Keratinocyte (primary cell): ENCODE measurements at places on chromosomes 12 and 14.
A peak's percentile ranks its signal among the peaks of the same experiment; 100 is the strongest.

DNA sequence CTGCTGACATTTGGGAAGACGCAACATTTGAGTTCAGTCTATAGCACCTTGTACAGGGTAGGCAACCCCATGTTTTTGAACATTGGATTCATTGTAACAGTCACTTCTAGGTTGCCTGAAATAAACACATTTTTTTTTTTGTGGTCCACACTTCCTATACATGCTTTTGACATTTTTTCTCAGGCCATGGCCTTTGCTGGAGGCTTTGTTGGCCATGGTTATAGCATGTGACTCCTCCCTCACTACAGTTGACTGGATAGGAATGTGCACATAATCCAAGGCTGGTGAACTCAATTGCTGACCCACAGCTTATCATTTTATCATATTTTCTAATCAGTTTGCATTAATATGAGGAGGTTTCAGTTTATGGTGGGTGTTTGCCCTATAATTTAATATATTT lies 60.6 kb downstream of the TMEM117 start:
- DNase-seq: no peak

GRCh38 chr14:50985859-50986331 lies 41.6 kb upstream of the PYGL start:
- no peak for DNase-seq

DNA sequence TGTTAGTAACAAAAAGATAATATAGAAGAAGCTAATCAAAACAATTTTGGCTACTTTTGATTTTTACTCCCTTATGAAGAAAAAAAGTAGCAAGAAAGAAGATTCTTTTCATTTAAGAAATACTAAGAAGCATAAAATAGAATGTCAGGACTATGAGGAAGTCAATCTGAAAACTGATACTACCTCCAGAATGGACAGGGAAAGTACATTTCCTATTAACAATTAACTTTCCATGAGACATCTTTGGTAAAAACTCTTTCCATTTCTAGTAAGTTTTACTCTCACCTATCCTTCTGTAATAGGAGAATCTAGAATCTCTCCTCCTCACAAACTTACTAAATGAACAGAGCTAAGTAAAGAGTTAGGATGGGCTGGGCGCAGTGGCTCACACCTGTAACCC lies 51.3 kb upstream of the NPFF start:
- no peak for DNase-seq

- no peak for DNase-seq
Observed at GRCh38 chr14:30808576-30808975, 65.8 kb upstream of the COCH start.

DNA sequence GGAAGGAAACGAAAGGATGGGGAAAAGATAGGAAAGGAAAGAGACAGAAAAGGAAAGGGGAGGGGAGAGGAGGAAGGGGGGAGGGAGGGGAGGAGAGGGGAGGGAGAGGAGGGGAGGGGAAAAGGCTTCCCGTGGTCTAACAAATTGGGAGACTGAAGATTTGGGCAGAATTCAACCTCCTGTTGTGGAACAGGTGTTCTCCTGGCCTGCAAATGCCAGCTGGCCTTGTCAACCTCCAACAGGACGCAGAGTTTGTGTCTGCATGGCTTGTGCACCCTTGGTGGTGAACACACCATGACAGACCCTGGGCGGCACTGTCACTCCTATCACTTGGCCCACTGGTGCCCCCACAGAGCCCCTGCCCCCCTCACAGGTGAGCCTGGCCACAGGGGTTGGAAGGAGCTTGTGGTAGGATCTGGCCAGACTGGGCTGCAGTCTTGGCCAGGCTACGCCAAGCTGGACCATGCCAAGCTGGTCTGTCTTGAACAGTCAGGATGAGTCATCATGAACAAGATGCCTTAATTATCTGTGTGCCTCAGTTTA lies 321.6 kb downstream of the BCL11B start:
- no peak for DNase-seq

- DNase-seq: no peak
Observed at GRCh38 chr14:68394118-68394763, 398.6 kb downstream of the ZFP36L1 start.

- DNase-seq: no peak
Observed at GRCh38 chr12:87119713-87120112, 863.5 kb upstream of the MGAT4C start.

- DNase-seq: no peak
Observed at GRCh38 chr14:105397350-105397931, 897 bp upstream of the TEX22 start.

GRCh38 chr12:25690996-25691864 lies 138.1 kb upstream of the LMNTD1 start:
- no peak for DNase-seq

DNA sequence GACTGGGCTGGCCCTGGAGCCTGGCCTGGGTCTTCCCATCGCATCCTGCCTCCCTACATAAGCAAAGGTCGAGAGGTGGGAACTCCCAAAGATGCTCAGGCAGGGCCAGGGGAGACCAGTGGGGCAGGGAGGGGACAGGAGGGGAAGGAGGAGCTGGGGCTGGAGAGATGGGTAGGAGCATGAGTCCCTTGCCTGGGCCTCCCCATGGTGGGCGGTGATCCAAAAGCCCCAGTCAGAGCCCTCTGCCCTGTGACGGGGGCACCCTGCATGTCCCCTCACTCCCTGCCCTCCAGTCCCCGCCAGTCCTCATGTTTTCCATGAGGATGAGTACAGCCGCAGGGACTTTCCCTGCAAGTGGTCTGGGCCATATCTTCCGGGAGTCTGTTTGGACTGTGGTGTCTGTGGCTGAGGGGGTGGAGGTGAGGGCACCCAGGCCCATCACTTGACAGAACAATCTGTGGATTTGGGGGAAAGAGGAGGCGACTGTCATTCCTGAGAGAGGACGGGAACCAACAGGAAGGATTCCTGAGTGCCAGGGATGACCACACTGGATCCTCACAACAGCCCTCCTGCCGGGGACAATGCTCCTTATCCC lies 9.3 kb downstream of the BDKRB2 start:
- DNase-seq: no peak

GRCh38 chr12:67594888-67595287 lies 53.7 kb upstream of the DYRK2 start:
- DNase-seq: no peak

- DNase-seq: peak; percentile 13
Observed at GRCh38 chr14:52299692-52300278, 14.3 kb upstream of the PTGER2 start.
